ENCODE measurements at places on chromosomes 16 and 17. TPM values are rescaled to one million over a fixed set of nuclear protein-coding genes. Genes with fewer than 3 reads are reported as not detected.

DNA sequence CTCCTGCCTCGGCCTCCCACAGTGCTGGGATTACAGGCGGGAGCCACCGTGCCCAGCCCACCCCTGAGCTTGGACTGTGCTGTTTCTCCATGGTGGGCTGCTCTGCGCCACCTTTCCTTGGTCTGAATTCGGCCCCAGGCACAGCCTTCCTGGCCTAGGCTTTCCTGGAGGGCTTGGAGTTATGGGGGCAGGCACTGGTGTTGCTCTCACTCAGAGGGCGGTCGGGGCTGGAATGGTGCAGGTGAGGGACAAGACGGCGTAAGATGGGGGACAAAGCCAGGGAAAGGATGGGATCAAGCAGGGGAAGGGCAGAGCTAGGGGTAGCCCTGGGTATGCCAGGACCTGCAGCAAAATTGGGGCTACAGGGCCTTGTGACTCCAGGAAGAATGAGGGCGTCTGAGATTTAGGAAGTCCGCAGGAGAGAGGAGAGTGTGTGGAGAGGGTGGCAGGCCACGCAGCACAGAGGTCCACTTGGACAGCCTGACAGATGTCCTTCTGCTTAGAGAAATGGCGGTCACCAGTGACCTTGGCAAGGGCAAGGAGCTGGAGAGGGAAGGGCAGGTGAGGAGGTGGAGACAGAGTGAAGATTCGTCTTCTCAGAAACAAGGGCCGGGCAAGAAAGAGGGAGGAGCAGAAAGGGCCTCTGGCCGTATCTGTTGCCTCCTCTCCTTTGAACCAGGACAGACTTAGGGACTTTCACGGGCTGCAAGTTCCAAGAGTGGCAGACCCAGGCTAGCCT lies 1.6 kb upstream of the ATP6V0C start:
- peaks cover 56% of the 10 kb centered on the region for H3K4me1 ChIP-seq
- DNase-seq: no peak
- peaks cover 3% of the 10 kb centered on the region for H3K27me3 ChIP-seq
- peak overlapping the region; percentile 69 for H3K4me3 ChIP-seq
- peak overlapping the region; percentile 92 for H3K27ac ChIP-seq
- peaks cover 8% of the 10 kb centered on the region for H3K36me3 ChIP-seq

- H3K27ac ChIP-seq: no peak overlapping the region
- no peaks in the 10 kb centered on the region for H3K4me1 ChIP-seq
- no peak for DNase-seq
- H3K27me3 ChIP-seq: peaks cover 3% of the 10 kb centered on the region
- no peak overlapping the region for H3K4me3 ChIP-seq
- H3K36me3 ChIP-seq: no peaks in the 10 kb centered on the region
These were observed 604.0 kb downstream of the HS3ST4 start for GRCh38 chr16:26295625-26296304.

DNA sequence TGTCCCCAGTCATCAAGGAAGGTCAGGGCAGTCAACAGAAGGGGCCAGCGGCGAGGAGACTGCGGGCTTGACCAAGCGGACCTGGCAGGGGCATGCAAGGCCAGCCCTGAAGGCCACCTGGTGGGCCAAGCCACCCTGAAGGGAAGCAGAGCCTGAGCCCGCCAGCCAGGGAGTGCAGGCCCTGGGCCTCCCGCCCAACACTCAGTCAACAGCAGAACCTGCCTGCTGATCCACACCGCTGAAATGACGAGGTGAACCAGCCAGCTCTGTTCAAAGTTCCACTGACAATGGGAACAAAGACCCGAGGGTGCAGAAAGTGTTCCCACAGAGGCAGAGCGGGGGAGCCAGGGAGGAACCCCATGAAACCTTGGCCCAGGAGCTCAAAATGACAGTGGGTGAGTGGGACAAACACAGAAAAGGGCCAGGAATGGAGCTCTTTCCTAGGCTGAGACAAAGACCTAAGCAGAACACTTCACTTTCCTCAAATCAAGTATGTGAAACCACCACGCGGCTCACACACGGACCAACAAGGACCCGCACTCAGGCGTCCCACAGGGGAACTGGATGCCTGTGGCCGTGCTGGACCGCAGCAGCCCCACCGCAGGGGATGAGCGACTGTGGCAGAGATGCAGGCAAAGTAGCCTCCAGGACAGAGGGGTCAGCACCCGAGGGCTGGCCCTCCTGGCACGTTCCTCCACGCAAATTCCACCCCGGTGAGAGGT lies 12.0 kb downstream of the AXIN1 start:
- peaks cover 49% of the 10 kb centered on the region for H3K4me1 ChIP-seq
- H3K4me3 ChIP-seq: no peak overlapping the region
- no peaks in the 10 kb centered on the region for H3K27me3 ChIP-seq
- DNase-seq: no peak
- H3K27ac ChIP-seq: peak overlapping the region; percentile 69

DNA sequence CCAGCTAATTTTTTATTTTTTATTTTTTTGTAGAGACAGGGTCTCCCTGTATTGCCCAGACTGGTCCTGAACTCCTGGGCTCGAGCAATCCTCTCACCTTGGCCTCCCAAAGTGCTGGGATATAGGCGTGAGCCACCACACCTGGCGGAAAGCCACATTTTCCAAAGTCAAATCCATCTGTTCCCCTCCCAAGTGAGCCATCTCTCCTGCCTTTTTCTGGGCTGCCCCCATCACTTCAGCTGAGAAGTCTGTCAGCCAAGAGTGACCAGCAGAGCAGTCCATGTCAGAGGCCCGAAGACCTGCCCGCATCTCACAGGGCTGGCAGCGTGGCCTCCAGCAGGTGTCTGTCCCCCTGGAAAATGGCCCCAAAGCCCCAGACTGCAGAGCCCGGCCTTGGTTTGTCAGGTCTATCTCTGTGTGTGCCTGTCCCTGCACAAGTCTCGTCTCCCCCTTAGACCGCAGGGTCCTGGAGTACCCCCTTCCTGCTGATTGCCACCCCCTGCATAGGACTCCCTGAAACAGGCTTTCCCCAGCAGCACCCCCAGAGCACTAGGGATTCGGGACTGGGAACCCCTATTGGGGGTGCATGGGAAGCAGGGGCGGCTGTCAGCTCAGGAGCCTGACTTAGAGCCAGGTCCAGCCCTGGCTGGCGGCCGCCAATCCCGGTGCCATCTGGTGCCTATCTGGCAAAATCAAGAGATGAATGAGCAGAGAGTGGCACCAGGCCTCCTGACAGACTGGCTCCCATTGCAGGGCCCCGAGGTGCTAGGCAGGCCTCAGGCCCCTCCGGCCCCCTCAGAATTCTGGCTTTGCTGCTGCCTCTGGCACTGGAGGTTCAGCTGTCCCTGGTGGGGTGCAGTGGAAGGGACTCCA lies 7.8 kb downstream of the TTYH2 start:
- no peak overlapping the region for H3K4me3 ChIP-seq
- peaks cover 3% of the 10 kb centered on the region for H3K4me1 ChIP-seq
- no peak for DNase-seq

DNA sequence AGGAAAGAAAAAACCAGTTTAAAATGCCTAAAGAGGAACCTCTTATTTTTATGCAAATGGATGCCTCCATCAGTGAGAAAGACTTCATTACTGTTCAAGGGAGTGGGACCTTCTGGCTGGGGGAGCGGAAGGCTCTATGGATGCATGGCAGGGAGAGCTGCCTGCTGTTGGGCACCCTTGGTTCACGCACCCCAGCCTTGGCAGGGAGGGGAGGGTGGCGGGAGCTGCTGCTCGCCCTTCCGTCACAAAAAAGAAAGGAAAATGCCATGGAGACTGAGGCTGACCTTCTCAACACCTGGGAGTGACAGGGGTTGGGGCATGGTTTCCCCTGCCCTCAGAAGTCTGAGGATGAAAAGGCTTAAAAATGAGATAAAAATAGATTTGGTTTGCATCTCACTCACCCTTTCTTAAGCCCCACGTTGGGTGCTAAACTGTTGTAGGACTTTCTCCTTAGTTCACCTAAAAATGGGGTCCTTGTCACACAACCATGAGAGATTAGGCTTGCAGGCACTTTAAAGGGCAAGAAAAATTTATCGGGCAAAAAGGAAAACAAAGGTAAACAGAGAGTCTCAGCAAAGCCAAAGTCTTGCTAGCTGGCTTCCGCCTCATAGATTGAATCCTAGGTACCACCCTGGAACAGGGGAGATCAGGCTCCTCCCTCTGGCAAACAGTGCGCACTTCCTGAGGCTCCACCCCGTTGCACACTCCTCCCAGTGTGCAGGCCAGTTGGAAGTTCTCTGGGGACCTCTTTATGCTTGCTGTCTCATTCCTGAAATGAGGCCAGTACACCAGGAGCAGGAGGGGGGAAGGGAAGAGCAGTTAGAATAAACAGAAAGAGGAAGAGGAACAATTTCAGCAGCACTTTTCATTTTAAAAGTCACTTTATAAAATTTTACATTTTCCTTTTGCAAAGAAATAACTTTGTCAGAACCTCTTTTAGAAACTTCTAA lies 31.6 kb downstream of the PHKB start:
- H3K36me3 ChIP-seq: peaks cover 33% of the 10 kb centered on the region
- DNase-seq: no peak
- H3K27ac ChIP-seq: peak overlapping the region; percentile 81
- H3K4me3 ChIP-seq: peak overlapping the region; percentile 63
- H3K4me1 ChIP-seq: peaks cover 23% of the 10 kb centered on the region

DNA sequence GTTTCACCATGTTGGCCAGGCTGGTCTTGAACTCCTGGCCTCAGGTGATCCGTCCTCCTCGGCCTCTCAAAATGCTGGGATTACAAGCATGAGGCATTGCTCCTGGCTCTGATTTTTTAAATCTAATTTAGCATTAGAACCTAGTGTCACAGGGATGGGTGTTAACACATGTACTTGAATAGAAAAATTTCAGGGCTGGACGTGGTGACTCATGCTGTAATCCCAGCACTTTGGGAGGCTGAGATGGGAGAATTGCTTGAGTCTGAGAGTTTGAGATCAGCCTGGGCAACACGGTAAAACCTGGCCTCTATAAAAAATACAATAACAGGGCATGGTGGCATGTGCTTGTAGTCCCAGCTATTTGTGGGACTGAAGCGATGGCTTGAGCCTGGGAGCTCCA lies 6.0 kb upstream of the RNF135 start:
- no peak for DNase-seq
- no peak overlapping the region for H3K4me3 ChIP-seq
- H3K36me3 ChIP-seq: no peaks in the 10 kb centered on the region
- no peak overlapping the region for H3K27ac ChIP-seq

DNA sequence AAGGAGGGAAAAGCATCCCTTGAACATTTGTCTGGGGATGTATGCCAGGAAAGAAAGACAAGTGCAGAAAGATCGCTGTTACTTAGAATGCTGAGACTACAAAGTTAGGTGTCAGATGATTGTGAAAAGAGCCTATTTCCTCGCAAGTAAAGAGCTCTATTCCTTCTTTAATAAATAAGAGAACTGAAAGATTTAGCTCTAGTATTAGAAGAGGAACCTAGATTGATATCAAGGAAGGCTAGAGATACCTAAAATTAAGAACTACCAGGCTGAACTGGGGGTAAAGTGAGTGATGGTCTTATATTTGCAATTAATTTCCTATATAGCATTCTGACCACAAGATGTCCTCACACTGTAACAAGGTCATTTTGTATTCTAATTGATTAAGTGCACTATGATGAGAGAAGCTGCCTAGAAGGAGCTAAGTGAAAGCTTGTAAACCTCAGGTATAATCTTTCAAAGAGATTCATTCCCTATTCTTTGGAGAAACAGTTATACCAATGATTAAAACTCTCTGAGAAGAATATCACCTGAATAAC lies 62.3 kb downstream of the SSH2 start:
- H3K4me3 ChIP-seq: no peak overlapping the region
- H3K36me3 ChIP-seq: no peaks in the 10 kb centered on the region
- peaks cover 8% of the 10 kb centered on the region for H3K4me1 ChIP-seq
- DNase-seq: no peak

- no peaks in the 10 kb centered on the region for H3K27me3 ChIP-seq
- H3K27ac ChIP-seq: no peak overlapping the region
- no peak for DNase-seq
- H3K4me3 ChIP-seq: no peak overlapping the region
- no peaks in the 10 kb centered on the region for H3K36me3 ChIP-seq
These were observed 201.7 kb downstream of the KATNIP start for GRCh38 chr16:27751676-27752075.

- H3K27me3 ChIP-seq: no peaks in the 10 kb centered on the region
- H3K36me3 ChIP-seq: peaks cover 21% of the 10 kb centered on the region
- peaks cover 2% of the 10 kb centered on the region for H3K4me1 ChIP-seq
- no peak overlapping the region for H3K27ac ChIP-seq
These were observed 42.4 kb downstream of the SNX11 start for GRCh38 chr17:48149787-48150463.

Gene CLDN6
- not detected for total RNA-seq

DNA sequence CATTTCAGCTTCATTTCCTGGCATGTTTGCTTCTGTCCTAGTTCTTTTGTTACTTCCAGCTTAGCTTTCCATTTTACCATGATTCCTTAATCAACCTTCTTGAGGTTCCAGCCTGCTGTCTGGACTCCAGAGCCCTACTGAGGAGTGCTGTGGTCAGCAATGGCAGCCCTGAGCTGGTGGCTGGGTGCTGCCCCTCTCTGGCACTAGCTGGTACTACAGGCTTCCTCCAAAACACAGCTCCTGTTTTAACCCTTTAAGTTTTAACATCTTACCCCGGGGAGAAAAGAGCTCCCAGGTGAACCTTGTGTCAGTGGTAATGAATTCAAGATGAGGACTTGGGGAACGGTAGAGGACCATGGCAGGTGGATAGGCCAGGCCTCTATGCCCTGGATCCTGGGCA lies 395.5 kb downstream of the TMEM114 start:
- no peak overlapping the region for H3K4me3 ChIP-seq
- H3K27ac ChIP-seq: no peak overlapping the region
- H3K4me1 ChIP-seq: no peaks in the 10 kb centered on the region
- H3K36me3 ChIP-seq: no peaks in the 10 kb centered on the region
- no peak for DNase-seq
- H3K27me3 ChIP-seq: no peaks in the 10 kb centered on the region

DNA sequence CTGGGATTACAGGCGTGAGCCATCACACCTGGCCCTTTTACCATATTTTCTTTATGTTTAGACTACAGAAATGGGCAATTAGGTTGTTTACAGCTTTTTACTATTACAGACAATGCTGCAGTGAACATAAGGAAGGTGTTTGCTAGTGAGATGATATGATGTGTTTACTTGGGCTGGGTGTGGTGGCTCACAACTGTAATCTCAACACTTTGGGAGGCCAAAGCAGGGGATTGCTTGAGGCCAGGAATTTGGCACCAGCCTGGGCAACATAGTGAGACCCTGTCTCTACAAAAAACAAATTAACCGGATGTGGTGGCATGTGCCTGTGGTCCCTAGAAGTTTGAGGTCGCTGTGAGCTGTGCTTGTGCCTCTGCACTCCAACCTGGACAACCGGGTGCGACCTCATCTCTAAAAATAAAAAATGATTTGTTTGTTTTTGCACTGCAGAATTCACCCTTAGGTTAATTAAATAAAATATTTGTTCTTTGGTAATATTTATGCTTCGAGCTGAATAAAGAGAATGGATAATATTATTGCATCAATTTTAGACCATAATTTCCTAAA lies 15.0 kb downstream of the PAFAH1B1 start:
- no peak for DNase-seq
- peaks cover 29% of the 10 kb centered on the region for H3K4me1 ChIP-seq
- peaks cover 18% of the 10 kb centered on the region for H3K36me3 ChIP-seq
- H3K27ac ChIP-seq: peak overlapping the region; percentile 20

- peaks cover 46% of the 10 kb centered on the region for H3K36me3 ChIP-seq
- H3K27ac ChIP-seq: peak overlapping the region; percentile 71
- H3K4me1 ChIP-seq: peaks cover 36% of the 10 kb centered on the region
- DNase-seq: no peak
These were observed 2.0 kb downstream of the CDIP1 start for GRCh38 chr16:4536391-4537106.

Gene PLA2G10
- not detected for total RNA-seq

Gene ASIC2
- total RNA-seq: not detected

- H3K27me3 ChIP-seq: no peaks in the 10 kb centered on the region
- H3K4me3 ChIP-seq: peak overlapping the region; percentile 76
- H3K27ac ChIP-seq: peak overlapping the region; percentile 90
- H3K4me1 ChIP-seq: peaks cover 71% of the 10 kb centered on the region
- peaks cover 95% of the 10 kb centered on the region for H3K36me3 ChIP-seq
These were observed 38.6 kb upstream of the SLFN13 start for GRCh38 chr17:35486920-35487732.
